Activated CD4-positive, CD25-positive, alpha-beta regulatory T cell treated with anti-CD3 and anti-CD28 coated beads, Interleukin-2, amount 50 U/mL, for 16 hours (primary cell): ENCODE measurements at places on chromosomes 6 and 20.

DNA sequence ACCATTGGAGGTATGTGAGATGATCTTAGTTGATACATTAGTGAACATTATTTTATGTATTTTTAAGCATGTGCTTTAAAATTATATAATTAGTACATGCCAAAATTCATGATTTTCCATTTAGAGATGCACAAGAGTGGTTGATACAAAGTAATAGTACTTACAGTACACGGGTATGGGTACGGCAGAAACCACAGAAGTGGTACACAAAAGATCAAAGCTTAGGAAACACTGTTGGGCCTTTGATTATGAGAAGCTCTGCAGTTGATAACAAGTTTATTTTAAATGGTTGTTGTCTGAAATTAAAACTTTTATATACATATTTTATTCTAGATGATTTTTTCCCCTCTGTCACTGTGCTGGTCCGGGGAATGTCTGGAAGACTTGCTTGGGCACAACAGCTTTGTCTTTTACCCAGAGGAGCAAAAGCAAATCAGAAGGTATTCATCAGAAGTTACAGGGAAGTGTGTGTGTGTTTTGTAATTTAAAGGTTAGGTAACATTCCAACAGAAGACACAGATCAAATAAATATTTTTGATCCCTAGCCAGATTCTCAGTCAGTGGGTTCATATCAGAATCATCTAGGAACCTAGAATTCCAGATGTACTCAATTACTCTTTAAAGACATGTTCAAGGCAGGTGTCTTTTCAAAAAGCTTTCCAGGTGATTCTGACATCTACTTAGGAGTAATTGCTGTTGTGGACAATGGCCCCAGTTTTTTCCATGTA lies 32.5 kb upstream of the ADIG start:
- DNase-seq: no peak

GRCh38 chr6:129105035-129105434 lies 222.1 kb downstream of the LAMA2 start:
- DNase-seq: no peak

- DNase-seq: no peak
These were observed 1.7 kb downstream of the HBS1L start for GRCh38 chr6:135052939-135053338.

DNA sequence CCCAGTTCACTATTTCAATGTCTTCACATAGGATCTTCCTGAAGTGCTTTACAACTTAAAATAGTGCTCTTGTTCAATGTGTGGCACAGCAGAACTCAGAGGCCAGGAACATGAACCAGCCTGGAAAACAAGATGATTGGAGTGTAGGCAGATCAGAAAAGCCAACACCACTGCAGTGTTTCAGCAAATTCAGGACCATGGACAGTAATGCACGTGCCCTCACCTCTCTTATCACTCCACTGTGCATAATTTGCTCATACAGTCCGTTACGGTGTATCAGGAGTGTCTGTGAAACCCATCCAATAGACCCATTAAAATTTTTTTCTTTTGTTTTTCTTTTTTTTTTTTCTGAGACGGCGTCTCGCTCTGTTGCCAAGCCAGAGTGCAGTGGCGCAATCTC lies 27.6 kb upstream of the HACE1 start:
- no peak for DNase-seq

DNA sequence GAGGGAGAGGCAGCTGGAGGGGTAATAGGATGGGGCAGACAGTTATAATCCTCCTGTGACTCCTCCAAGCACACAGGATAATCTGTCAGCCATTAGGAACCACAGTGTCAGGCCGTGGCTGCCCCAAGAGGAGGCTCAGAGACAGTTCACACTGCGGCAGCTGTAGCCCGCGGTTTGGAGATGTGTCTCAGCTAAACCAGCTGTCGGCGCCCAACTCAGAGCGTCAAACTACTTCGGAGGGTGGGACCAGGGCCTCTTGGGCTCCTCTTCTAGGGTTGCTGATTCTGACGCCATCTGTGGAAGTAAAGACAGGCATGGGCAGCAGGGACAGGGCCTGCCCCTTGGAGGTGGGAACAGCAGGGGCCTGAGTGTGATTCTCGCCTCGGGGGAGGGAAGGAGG lies 309.8 kb downstream of the CDC5L start:
- no peak for DNase-seq

GRCh38 chr20:14723614-14724013 lies 386.2 kb upstream of the FLRT3 start:
- no peak for DNase-seq

DNA sequence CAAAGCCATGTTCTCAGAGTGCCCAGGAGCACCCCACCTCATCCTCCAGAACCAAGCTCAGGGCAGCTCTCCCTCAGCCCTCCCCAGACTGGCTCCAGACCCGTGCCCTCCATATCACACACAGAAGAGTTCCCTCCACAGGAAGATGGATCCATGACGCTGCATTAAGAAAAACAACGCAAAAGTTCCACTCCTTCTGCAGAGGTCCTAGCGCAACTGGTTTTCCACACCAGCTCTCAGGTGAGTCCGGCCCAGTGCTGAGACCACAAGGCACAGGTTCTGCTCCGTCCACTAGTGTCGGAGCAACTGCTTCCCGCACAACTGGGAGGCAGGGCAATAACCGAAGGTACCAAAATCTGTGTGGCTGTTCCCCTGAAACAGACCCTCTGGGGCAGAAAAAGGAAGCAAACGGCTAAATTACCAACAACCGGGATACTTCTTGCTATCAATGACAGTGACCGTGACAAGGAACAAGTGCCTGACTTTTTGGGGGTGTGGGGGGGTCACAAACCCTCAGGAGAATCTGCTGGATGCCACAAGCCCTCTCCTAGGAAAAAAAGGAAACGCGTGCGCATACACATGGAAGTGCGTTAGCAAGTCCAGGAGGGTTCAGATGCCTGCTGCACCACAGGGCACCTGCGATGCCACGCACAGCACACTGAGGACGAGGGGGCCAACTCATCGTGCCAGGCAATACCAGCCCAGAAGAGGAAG lies 49.2 kb downstream of the MYH7B start:
- DNase-seq: no peak

DNA sequence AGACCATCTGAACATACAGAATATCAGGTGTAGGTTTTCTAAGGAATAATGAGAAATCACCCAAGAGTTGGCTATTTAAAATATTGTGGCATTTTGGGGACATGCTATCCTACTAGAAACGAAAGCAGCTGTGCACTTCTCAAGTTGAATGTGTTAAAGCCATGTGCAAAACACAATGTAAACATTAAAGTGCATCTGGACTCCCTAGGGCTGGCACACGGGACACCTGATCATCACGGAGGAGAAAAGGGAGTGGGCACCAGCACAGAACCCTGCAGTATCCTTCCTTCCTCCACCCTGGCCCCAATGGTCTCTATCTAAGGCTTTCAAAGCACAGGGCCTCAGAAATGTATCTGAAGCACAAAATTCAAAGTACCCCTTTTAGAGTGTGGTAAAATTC lies 94.3 kb downstream of the INSM1 start:
- DNase-seq: no peak

- no peak for DNase-seq
These were observed 3.9 kb downstream of the IP6K3 start for GRCh38 chr6:33742837-33743236.

- no peak for DNase-seq
These were observed 169.1 kb downstream of the MYLK4 start for GRCh38 chr6:2581611-2582010.

DNA sequence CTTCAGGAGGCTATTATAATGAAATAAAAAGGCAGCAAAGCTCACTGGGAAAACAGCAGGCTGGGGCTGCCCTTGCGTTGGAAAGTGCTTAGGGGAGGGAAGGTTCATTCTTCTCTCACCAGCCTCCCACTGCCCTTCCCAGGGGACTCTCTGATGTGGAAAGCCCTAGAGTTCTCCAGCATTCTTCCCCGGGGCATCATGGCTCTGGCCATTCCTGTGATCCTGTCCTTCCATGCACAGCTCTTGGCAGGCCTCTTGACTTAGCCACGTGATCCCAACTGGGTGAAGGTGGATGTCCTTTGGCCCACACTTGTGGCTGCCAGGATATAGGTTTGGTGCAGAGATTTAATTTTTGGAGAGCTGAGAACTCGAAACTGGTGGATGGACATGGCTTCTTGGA lies 58.0 kb upstream of the ZNF831 start:
- DNase-seq: no peak

DNA sequence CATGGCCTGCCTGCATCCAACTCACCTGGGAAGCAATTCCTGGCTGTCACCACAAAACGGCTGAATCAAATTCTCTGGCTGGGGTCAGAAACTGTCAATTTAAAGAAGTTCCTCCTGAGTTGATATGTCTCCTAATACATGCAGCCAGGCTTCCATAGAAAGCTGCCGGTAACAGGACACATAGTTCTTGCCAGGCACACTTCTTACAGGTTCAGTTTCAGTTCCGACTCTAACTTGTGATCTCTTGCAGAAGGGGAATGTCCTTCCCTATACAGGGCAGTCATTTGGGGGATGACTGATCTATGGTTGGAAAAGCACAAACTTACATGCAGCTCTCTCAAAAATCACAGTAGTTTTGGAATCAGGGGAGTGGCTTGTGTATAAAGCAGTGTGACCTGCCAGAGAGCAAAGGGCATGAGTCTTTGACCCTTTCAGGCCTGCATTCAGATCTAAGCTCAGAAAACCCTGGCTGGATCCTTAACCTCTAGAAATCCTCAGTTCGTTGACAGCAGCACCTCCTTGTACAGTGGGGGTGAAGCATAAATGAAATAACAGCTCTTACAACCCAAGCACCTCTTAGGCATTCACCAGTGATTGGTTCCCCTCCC lies 195.6 kb downstream of the SCP2D1 start:
- no peak for DNase-seq

DNA sequence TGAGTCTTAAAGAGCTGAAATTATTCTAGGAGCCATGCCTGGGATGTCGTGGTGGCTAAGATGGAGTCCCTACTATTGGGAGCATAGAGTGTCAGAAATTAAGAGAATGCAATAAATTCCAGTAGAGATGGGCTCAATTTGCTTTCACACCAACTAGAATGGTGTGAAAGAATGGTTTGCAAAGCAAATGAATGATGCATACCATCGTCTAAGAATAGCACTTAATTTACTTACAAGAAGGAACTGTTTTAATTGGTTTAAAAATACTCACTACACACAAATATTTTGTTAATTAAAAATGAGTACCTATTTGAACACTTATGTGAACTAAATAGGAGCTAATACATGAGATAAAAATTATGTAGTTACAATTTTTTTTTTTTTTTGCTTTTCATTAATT lies 132.6 kb downstream of the GMPR start:
- no peak for DNase-seq

- no peak for DNase-seq
These were observed 119.5 kb upstream of the FRMD1 start for GRCh38 chr6:168198302-168199180.

DNA sequence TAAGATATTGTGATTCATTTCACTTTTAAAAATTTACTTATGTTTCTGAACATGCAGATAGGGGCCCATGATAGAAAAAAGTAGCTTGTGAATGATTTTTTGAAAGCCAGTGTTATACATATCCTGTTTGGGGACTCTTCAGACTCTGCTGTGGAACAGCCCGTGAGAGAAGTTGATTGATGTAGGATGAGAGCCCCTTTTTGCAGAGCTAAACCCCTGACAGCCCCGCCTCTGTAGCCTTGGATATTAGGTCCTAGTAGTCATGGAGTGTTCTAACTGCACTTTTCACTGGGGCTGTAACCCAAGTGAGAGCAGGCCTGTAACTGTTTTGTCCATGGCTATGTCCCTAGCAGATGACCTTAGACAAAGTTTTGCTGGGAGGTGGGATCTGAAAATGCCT lies 8.2 kb downstream of the TMEM200A start:
- no peak for DNase-seq
